T-helper 1 cell (primary cell): ENCODE measurements at places on chromosomes 12 and 14.

- DNase-seq: no peak
These were observed 3.0 kb upstream of the TMEM120B start for GRCh38 chr12:121709478-121709961.

DNA sequence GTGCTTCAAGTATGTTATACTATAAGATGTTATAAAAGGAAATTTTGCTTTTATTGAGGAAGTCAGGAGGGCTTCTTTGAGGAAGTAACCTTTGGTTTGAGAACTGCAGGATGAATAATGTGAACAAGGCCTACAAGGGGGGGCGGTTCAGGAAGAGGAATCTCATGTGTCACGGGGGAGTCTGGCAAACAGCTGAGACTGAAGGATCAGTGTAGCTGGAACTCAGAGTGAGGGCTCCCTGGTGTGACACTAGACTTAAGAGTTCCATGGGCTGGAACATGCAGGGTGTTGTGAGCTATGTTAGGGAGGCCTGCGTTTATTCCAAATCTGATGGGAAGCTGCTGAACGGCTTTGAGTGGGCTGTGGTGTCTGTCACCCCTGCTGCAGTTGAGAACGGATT lies 62.3 kb downstream of the UNC79 start:
- no peak for DNase-seq

DNA sequence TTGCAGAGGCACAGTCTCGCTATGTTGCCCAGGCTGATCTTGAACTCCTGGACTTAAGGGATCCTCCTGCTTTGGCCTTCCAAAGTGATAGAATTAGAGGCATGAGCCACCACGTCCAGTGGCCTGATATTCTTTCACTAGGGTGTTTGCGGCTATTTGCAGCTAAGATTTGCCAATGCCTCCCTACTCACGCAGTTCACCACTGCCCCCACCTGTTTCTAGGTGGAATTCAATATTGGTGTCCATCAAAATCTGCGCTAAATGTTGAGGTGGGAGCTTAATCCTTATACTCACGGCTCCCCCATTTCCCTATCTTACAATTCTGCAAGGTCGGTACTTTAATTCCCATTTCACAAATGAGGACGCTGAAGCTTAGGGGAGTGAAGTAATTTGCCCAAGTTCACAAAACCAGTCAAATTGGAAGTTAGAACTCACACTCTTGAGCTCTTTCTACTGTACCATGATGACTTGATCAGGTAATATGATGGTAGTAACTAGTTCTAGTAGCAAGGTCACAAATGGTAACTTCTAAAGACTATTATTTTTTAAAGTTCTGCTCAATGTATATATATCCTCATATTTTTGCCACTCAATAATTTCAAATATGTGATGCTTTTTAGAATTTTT lies 22.1 kb upstream of the LRRC9 start:
- DNase-seq: no peak

DNA sequence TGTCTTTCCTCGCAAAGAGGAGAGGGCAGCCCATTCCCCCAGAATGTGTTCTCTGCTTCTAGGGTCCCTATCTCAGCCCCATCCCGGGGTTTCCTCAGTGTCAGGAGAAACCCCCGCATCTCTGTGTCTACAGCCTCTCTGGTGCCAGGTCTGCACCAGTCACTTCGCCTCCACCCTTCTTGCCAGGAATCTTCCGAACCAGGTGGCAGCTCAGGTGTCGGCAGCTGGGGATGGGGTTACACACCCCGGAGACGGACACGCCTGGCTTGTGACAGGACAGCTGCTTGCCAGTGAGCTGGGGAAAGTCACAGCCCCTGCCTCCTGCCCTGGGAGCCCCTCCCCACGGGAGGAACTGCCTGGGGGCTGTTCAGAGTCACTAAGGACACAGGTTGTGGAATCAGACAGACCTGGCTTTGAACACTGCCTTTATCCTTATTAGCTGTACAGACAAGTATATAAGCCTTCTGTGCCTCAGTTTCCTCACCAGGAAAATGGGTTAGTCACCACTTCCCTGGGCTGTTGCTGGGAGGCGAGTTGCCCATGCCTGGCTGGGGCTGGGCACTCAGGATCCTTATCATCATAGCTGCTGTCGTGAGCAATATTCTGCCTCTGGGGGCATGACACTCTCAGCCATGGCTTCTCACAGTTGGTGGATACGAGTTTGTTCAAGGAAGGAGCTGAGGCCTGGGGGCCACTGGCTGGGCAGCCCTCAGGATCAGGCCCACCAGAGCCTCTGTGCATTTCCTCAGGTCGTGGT lies 10.8 kb downstream of the HIP1R start:
- no peak for DNase-seq

GRCh38 chr14:53249059-53249458 lies 95.9 kb upstream of the DDHD1 start:
- DNase-seq: no peak

- DNase-seq: no peak
These were observed 392.7 kb downstream of the GALC start for GRCh38 chr14:87600240-87600639.

DNA sequence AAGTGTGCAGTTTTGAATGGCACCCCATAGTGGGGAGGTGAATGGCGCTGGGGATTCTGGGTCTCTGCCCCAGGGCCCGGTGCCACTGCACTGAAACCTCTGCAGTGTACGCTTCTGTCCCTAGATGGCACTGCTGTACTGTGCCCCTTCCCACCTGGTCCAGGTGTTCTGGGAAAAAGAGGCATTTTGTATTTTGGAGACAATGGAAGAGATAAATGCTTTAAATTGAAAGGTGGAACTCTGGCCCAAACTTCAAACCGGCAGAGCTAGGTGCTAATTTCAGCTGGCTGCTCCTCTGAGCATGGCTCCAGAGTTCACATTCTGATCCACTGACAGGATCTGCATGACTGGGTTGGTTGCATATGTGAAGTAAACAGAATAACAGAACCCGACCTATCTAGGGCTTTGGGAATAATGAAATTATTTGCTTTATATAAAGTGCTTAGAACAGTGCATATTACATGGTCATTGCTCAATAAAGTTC lies 52.2 kb downstream of the KRT80 start:
- DNase-seq: no peak

DNA sequence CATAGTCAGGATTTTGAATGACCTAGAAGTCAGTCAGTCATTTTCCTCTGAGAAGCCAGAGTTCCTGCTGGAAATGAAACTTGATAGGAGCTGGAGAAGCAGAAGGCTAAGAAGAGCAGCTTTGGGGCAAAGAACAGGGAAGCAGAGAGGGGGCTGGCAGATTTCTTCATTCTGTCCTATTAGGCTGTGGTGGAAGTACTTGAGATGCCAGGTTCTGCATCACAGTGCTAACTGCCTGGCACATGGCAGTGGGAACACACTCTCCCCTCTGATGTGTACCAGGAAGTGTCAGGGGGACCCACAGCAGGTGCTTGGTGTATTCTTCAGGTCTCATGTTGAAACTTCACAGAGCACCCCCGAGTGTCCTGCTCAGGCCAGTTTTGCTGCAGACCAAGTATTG lies 61.0 kb downstream of the SUSD6 start:
- DNase-seq: no peak
